ENCODE measurements at places on chromosomes 11 and 22. TPM values are rescaled to one million over a fixed set of nuclear protein-coding genes. Genes with fewer than 3 reads are reported as not detected.
A peak's percentile ranks its signal among the peaks of the same experiment; 100 is the strongest.

Gene PATE4
- total RNA-seq: not detected

Gene DCDC1
- not detected for total RNA-seq

Gene LRRN4CL
- 0.21 TPM for total RNA-seq

Gene PRG3
- total RNA-seq: not detected

Gene VSIG2
- total RNA-seq: not detected

GRCh38 chr11:74714904-74715303 lies 16.3 kb downstream of the CHRDL2 start:
- no peak for DNase-seq

- DNase-seq: peak; percentile 92
Observed at GRCh38 chr11:60924110-60924905, at the start of gene TMEM132A. TSS of gene TMEM132A (plus strand) at chr11:60924460. CDS start at chr11:60924634, 174 bp downstream.

DNA sequence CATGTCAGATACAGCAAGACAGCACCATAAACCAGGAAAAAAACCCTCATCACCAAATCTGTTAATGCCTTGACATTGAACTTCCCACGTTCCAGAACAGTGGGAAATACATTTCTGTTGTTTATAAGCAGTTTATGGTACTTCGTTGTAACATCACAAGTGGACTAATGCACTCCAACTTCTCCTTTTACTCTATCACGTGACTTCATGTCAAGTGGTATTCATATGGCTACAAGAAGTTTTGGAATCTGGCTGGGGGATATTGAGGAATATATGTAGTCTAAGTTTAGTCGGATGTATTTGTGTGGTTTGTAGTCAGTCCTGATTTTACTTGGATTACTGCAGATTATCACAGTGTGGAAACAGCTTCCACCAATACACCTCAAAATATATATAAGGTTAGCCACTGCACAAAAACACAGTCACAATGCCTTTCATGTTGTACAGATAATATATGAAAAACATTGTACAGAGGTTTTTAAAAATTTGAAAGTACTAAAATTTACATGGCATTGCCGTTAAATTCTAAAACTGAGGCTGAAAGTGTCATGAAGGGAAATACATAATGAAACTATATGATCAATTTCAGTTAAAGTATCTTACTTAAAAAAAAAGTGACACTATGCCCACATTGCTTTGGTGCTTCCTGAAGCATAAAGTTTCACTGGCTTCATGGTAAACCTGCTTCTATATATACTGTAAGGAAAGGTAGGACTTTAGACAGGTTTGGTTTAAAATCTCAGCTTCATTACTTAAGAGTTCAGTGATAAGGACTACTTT lies 134.1 kb downstream of the CASP12 start:
- DNase-seq: no peak

DNA sequence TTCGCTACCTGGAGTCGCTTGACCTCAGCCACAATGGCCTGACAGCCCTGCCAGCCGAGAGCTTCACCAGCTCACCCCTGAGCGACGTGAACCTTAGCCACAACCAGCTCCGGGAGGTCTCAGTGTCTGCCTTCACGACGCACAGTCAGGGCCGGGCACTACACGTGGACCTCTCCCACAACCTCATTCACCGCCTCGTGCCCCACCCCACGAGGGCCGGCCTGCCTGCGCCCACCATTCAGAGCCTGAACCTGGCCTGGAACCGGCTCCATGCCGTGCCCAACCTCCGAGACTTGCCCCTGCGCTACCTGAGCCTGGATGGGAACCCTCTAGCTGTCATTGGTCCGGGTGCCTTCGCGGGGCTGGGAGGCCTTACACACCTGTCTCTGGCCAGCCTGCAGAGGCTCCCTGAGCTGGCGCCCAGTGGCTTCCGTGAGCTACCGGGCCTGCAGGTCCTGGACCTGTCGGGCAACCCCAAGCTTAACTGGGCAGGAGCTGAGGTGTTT lies 12.8 kb downstream of the TSKU start:
- no peak for DNase-seq

DNA sequence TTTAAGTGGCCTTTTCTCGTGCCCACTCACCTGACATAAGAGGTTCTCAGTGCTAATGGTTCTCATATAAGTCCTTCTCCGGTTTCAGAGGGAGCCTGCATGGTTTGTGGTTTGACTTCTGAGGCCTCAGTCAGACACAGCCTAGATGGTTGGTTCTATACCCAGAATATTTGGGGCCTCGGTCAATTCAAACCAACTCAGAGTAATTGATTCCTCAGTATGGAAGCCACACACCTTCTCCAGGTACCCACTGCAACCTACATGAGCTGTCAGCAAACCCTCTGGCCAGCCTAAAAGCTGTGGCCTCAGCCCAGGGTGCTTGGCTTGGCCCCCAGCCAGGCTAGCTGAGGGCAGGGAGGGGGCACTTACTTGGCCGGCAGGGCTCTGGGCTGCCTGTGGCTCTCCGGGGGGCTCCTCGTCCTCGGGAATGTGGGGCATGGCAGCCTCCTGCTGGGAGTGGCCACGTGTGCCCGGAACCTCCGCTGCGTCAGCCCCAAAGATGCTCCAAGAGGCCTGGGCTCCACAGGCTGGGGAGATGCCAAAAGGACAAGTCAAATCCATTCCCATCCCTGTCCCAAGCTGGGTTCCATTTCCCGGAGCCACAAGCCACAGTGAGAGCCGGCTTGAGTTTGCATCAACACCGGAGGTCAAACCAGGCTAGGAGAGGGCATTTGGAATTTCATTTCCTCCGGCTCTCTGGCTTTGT lies 41.7 kb downstream of the IRAG1 start:
- no peak for DNase-seq

GRCh38 chr22:39502789-39503409 lies 809 bp downstream of the MIEF1 start:
- DNase-seq: no peak

DNA sequence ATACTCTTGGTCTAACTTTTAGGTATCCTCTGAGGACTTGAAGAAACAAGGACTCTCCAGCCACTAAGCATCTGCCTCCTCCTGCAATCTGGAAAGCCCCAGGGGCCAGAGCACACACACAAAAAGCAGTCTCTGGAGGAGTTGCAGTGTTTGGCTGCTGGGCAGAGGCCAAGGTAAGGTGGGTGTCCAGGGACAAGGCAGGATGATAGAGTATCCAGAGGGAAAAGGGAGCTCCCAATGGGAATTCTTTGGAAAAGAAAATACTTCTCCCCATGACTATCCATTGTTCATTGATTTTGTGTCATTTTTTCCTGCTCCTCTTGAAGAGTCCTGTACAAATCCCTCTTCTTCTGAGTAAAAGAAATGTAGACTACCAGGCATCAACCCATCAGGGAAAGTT lies at the start of gene OR52I2:
TSS of gene OR52I2 (plus strand) at position 301 of the 400 bp plus-strand sequence.
- no peak for DNase-seq

DNA sequence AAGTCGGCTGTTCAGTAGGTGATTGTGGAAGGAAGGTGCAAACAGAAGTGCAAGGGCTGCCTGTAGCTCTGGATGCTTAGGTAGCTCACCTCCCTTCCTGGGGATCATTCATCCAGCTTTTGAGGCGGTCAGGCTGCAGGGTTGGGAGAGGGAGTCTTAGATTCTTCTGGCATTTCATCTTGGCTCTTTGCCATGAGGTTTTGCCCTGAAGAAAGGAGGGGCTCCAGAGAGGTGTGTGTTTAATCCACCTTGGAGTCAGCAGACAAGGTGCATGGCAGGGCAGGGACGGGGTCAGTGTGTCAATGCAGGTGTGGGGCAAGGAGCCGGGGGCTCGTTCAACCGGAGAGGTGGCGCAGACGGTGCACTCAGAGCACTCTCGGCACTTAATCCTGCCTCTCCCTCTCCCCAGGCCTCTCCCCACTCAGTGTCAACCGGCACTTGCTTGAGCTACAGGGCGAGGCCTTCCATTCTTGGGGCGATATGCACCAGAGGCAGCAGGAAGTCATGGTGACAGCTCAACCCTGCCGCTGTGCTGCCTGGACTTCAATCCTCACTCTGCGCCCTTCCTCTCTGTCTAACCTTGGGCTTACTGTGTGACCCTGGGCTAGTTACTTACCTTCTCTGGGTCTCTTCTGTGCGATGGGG lies 7.2 kb downstream of the ADAMTS15 start:
- DNase-seq: no peak

DNA sequence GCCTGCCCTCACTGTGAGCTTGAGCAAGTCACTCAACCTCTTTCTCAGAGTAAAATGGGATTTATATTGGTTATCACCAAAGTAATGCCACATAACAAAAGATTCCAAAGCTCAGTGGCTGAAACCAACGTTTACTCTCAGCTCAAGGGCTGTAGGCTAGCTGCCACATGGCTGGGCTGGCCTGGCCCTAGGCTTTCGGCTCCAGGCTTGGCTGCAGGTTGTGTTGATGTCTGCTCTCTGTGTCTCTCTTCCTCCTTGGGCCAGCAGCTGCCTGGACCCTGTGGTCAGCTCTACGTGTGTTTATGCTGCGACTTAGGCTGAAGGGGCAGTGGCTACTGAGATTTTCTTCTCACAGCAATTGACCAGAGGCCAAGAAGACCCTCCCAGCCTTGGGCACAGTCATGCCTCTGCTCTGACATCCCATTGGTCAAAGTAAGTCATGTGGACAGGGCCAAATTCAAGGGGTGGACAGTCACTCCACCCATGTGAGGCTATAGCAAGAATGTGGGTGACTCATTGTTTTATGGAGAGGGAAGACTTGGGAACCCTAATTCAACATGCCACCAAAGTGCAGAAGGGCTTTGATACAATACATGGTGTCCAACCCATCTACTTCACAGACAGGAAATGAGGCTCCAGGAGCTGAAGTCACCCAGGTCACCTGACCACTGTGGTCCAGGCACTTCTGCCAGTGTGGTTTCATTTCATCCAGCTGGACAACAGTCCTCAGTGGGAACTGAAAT lies 90.6 kb downstream of the TSPAN18 start:
- no peak for DNase-seq

GRCh38 chr22:28116219-28116673 lies 197.2 kb upstream of the PITPNB start:
- DNase-seq: no peak

GRCh38 chr11:63769042-63769713 lies 603 bp upstream of the ZFTA start:
- no peak for DNase-seq

GRCh38 chr11:119175493-119176077 lies 7.1 kb downstream of the NLRX1 start:
- DNase-seq: no peak

DNA sequence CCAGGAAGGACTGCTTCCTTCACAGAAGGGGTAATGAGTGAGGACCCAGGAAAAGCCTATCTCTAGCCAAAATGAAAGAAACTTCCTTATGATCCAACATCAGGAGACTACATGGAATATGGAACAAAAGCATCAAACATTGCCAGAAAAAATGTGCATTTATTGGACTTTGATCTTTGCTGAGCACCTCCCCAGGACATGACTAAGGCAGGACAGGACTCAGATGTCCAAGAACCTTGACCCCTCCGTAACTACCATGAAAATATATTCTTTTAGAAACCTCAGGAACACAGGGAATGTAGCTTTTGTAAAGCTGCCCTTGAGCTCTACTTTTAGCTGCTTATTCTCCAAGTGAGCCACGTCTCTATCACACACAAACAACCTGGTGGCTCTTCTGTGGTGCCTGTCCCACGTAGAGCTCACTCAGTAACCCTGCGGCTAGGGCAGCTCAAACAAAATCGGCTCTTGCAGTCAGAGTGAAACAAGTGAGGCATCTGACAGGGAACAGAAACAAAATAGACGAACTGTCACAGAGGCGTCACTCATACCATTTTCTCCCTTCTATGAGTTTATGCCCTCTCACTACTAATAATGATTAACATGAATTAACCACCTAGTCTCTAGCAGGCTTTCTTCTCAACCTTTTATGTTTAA lies 471.5 kb upstream of the API5 start:
- no peak for DNase-seq

- no peak for DNase-seq
Observed at GRCh38 chr11:1343391-1344055, 34.1 kb upstream of the TOLLIP start.

DNA sequence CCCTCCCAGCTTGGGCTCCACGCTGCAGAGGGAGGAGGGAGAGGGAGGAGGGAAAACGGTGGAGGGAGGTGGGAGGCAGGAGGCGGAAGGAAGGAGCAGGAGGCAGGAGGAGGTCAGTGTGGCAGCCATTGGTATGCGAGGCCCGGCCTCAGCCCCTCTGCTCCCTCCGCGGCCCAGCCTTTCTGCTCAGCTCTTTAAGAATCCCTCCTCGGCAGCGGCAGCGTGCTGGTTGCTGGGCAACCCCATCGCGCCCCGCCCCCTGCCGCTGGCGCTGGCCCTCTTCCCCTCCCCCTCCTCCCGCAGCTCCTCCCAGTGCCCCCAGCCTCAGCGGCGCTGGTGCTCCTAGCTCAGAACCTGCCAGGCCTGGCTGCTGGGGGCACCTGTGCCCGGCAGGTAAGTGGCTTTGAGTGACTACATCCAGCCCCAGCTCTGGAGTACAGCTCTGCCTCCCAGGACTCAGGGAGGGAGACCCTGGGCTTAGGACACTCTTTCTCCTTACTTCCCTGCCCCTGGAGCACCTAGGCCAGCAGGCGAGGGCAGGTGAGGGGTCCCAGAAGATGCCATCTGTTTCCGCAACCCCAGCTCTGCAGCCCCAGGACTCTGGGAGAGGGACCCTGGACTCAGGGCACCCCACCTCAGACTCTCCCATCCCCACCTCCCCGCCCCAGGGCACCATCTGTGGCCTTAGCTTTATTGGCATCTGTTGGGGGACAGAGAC lies 7.2 kb upstream of the FLRT1 start:
- no peak for DNase-seq

DNA sequence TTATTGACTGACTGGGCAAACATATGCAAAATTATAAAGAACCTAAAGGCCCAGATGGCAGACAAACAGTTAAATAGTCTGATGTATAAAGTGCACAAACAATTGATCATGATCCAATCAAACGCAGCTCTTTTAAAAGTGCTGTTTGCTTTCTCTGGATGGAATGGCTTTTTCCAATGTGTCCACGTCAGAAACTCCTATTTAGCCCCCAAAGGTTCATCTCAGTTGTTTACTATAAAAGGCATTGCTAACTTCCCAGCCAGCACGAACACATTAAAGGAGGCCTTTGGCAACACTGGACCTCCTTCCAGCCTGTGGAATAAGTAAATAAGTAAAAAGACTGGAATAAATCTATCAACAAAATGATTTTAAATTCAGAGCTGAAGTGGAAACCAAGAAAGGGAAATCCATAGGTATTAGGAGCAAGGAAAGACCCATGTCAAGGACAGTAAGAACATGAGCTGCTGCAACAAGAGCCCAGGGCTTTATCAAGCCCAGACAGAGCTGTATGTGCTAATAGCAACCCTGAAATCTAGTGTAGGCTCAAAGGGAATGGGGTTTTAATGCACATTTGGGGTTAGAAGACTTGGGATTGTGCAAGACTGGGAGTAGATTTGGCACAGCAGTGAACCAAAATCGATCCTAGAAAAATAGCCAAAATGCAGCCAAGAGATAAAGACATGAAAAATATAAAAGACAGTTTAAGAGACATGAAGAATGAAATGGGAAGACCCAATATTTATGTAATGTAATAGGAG lies 105.4 kb downstream of the EFCAB6 start:
- DNase-seq: no peak

GRCh38 chr11:8375932-8376331 lies 112.3 kb upstream of the LMO1 start:
- no peak for DNase-seq

- DNase-seq: no peak
Observed at GRCh38 chr11:27213232-27213660, 149.8 kb downstream of the CCDC34 start.

- no peak for DNase-seq
Observed at GRCh38 chr11:123057661-123058305, 4.2 kb downstream of the HSPA8 start.

GRCh38 chr22:36253523-36254490 lies 874 bp downstream of the APOL1 start:
- no peak for DNase-seq
